ENCODE measurements at places on chromosomes 6 and 20. TPM values are rescaled to one million over a fixed set of nuclear protein-coding genes. Genes with fewer than 3 reads are reported as not detected.

ADNP gene
- total RNA-seq: 66.0 TPM

ERVFRD-1 gene
- not detected for total RNA-seq

CTAGE9 gene
- total RNA-seq: not detected

TCP1 gene
- total RNA-seq: 302 TPM

GHRH gene
- not detected for total RNA-seq

HLA-F gene
- total RNA-seq: 1.6 TPM

DDRGK1 gene
- total RNA-seq: 52.2 TPM

OR2H2 gene
- not detected for total RNA-seq

ISM1 gene
- not detected for total RNA-seq

LGSN gene
- total RNA-seq: not detected

- DNase-seq: no peak
These were observed 475.6 kb upstream of the CHD6 start for GRCh38 chr20:42093542-42094440.

DNA sequence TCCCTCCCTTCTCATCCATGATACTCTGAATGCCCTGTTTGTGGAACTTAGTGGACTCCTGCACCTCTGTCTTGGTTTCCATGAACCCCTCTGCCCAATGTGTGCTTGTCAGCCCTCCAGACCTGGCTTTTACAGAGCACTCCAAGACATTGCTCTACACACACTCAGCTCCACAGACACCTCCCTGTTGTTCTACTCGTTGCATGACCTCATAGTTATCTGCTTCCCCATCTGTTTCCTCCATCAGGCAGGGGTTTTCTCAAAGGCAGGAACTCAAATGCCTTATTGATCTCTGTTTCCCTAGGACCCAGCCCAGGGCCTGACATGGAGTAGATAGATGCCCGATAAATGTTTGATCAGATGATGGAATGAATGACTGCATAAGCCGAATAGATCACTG, 13.3 kb downstream of the PLCG1 start:
- peak; percentile 96 for DNase-seq

GRCh38 chr6:163391985-163392384, 22.5 kb upstream of the QKI start:
- DNase-seq: no peak

GRCh38 chr6:47238456-47238995, 71.2 kb downstream of the TNFRSF21 start:
- no peak for DNase-seq

- DNase-seq: no peak
These were observed 128.6 kb upstream of the LRFN2 start for GRCh38 chr6:40715570-40716403.

- DNase-seq: peak; percentile 18
These were observed 77.1 kb downstream of the FARS2 start for GRCh38 chr6:5338177-5338960.

DNA sequence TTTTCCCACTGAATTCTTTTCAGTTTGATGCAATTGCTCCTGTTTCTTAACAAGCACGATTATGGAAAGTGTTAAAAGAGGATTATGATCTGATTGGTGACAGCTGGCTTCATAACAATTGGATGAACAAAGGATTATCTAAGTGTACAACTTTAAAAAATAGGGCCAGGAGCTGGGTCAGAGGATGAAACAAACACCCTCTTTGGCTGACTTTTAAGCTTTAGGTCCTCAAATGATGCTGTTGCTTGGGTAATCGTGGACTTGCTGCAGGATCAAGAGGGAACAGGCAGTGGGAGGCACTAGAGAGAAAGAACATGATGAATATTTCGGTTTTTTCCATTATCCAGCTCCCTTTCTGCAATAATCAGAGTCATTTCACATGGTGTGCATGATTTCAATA, 35.5 kb upstream of the TMX4 start:
- DNase-seq: no peak

DNA sequence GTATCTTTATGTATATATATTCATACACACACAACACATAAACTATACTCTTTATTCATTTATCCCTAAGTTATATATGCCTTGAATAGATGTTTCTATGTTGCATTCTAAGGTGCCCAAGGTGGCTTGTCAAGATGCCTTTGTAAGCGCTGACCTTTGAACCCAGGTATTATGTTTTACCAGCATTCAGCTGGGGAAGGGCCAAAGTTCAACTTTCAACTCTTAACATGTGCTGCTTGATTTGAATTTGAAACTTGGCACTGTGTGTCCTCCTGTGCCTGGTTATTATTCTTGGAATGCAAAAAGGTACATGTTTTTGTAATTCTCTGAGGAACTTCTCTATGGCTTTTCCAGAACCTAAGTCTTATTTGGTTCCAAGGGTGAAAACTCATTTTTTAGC, 146.5 kb downstream of the EDN1 start:
- peak; percentile 37 for DNase-seq

DNA sequence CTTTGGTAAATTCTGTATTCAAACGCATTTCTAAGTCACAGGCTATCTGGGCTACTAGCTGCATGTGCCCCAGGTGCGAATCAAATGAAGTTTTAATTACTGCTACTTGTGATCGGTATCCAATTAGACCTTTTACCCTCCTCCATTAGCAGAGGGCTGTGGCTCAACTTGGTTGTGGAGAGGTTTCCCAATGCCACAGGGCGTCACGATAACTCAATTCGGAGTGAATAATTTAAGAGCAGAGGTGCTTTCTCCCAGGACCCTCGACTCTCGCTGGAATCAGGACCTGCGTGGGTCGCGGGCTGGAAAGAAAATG, 640 bp downstream of the SAYSD1 start:
- no peak for DNase-seq

GRCh38 chr6:835476-836160, 142.7 kb upstream of the EXOC2 start:
- no peak for DNase-seq

DNA sequence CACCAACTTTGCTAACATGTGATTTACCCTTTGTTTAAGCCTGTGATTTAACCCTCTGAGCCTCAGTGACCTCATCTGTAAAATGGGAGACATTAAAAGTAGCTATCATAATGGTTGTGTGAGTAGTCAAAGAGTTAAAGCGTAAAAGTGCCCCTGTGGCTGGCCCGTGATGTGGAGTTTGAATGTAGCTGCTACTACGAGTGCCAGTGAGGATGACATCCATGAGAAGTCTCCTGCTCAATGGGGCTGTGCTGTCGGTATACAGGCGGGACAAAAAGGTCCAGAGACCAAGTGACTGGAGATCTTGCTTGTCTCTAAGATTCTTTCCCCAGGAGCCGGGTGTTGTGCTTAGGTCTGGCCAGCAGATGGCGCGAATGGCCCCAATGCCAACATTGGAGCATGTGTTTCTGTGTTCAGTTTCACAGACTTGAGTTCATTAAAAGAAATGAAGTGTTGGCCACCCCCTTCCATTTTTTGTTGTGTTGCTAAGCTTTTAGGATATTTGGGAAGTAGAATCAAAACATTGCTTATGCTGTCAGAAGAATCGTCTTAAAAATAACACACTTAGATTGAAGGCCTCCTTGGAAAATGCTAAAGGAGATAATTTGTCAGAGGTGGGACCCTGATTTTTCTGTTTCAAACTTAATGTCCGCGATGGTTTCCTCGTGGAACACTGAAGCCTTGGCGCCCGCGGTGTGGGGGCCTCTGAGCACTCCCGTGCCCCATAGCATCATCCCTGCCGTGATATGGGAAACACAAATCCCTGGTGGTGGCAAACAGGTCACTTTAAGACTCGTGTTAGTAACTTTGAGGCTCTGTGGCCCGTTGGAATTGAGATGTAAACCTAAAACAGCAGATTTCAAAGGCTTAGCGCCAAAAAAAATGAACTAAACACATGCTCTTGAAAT, 9.3 kb upstream of the RBM38 start:
- DNase-seq: peak; percentile 79

- DNase-seq: no peak
These were observed 17.2 kb upstream of the MAP3K4 start for GRCh38 chr6:160974304-160974771.

DNA sequence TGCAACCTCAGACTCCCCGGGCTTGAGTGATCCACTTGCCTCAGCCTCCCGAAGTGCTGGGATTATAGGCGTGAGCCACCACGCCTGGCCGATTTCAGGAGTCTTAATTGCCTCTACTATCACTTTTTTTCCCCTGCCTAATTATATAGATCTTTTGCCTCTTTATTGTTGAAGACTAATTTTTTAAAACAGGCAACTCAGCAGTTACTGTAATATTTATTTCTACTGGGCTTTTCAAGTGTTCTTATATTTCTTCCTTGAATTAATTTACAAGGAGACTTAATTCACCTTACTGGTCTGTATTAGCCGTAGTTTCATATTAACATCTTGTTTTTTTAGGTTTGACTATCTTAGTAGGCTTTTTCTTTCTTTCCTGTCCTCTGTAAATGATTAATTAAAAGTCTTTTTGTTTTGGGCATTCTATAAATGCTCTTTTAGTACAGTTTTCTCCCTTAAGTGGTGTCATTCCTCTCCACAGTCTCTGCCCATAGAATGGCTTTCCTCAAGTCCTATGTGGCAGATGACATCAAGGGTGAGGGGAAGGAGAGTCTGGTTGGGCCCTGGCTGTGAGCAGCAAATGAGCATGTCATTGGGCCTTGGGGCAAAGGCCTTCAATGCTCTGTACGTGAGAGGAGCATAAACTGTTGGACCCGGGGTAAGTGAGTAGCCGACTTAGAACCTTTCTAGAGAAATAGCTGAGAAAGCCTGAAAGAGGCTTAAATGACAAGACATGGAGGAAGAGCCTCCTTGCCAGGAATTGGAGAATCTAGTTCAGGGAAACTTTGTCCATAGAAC, 36.0 kb downstream of the ANKS1A start:
- no peak for DNase-seq

- no peak for DNase-seq
These were observed 46.2 kb downstream of the EDN1 start for GRCh38 chr6:12336121-12336971.

DNA sequence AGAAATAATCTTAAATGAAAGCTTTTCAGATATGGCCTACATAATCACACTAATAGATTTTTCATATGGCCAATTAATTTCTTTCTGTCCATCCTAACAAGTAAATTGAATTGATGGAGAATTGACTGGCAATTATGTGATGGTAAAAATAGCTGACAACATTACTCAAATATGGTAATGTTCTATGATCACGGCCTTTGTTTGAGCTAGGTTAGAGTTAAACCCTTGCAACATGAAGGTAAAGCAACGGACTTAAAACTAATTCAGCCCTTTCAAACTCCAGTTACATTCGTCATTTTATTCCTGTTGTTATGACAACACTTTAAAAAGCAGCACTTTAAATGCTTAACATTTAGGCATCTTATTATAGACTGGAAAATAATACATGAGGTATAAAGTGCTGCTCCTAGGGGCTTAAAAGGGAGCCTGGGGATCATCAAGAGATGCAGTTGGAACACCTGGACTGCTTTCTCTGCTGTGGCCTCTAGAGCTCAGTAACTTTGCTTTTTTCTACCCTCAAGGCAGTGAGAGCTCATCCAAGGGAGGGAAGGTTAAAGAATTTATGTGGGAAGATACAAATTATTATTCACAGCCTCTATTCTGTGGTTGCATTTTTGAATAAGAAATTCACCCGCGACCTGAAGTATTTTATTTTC, 46.9 kb downstream of the RIPOR2 start:
- no peak for DNase-seq

DNA sequence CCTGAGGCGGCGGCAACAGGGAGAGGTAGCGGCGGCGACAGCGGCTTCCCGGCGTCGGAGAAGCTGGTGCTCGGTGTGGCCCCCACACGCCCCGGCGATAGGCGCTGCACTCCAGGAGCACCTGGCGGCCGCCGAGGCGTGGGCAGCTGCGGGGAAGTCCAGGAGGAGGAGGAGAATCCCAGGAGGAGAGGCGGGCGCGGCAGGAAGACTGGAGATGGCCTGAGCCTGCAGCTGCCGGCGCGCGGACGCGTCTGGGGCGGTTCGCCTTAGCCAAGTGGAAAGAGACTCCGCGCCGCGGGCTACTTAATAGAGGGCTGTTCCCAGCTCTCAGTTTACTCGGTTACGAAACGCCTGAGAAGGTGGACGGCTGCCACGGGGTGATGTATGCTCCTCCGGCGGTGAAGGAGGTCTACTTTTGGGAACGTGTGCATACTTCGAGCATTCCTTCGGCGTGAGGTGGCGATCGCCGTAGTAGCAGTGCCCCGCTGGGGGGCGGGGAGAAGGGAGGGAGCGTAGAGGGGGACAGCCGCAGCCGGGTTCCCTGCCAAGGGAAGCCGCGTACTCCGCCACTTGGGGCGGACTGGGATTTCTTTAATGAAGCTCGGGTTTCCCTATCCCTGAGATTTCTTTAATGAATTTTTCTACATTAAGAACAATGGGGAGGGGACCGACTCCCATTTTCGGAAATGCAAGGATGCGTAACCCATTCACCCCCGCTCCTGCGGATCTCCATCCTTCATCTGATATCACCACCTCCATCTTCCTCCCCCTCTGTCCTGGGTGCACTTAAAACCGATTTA, at the start of gene COL12A1:
Gene COL12A1 (minus strand): TSS at position 278 of the 800 bp plus-strand sequence. CDS start 3,261 bp downstream, outside the sequence.
- DNase-seq: peak; percentile 70

GRCh38 chr6:160768101-160768500, 66.1 kb downstream of the PLG start:
- no peak for DNase-seq

DNA sequence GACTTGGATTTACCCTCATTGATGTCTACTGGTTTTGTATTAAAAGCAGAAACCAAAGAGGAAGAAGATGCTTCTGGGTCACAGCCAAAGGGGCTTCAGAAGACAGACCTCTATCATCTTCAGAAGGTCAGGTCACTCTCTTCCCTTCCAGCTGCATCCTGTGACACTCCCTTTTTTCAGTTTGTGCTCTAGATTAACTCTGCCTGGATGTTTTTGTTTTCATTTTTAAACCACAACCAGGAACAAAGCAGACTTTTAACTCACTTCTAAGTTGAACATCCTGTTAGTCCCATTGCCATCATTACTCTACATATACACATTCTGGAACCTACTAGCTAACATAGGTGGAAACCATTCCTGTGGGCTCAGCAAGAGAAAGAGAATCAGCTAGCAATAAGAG, 45.2 kb downstream of the AKIRIN2 start:
- DNase-seq: peak; percentile 44

DNA sequence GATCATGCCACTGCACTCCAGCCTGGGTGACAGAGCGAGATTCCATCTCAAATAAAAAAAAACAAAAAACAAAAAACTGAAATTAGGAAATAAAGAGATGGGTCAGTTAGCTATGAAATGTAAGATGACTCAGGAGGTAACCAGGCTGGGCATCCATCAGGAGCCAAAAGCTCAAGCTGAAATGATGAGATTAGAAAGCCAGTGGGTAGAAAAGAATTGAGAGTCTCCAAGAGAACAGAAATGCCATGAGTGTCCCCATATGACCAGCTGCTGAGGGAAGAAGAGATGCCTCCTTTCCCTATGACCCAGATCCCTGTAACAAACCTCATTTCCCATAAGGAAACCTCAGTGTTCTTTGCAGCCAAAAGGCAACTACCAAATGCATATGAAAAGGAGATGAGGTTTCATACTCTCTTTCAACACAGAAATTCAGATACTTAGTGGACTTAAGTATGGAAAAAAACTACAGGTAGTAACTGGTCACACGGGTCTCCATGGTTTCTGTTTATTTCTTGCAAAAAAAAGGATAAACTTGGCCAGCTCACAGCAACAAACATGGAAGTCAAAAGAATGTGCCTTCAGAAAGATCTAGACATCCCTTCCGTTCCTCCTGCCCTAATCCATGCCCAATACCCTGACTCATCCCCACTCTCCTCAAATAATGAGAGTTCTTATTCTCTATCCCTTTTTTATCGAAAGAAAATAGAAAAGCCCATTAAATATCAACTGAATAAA, 8.1 kb downstream of the ARHGAP18 start:
- DNase-seq: no peak

- no peak for DNase-seq
These were observed 43.3 kb downstream of the NOX3 start for GRCh38 chr6:155412335-155412734.

- DNase-seq: peak; percentile 21
These were observed 138.6 kb downstream of the DLL1 start for GRCh38 chr6:170152124-170152926.

GRCh38 chr20:23086056-23086566, at the start of gene CD93:
Gene CD93, minus strand, starts transcription at chr20:23086324. Its CDS starts 132 bp downstream, at chr20:23086192.
- peak; percentile 95 for DNase-seq
